ACHN (cell line): ENCODE measurements at places on chromosomes 16 and 17.

DNA sequence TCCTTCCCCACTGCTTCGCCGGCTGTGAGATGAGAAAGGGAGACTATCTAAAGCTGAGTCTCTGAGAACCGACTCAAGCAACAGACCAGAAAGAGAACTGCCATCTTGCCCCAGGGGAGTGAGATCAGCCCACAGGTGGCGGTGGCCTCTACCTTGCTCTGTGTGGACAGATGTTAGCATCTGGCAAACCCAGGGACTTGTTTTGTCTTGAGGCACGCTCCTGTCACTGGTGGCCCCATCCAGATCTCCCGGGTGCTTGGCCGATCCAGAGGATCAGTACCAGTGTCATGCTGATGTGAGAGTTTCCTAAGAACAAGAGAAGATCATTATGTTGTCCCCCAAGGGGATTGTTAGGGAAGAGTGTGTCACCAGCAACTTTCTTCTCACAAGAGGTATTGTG lies 101.4 kb downstream of the CACNG3 start:
- no peak for DNase-seq

- peak; percentile 65 for DNase-seq
Observed at GRCh38 chr17:80474231-80474960, 2.0 kb downstream of the NPTX1 start.

GRCh38 chr16:78553268-78554039 lies 454.0 kb downstream of the WWOX start:
- no peak for DNase-seq

- DNase-seq, result no peak
Observed at GRCh38 chr17:39306509-39307212, 80.9 kb upstream of the STAC2 start.

DNA sequence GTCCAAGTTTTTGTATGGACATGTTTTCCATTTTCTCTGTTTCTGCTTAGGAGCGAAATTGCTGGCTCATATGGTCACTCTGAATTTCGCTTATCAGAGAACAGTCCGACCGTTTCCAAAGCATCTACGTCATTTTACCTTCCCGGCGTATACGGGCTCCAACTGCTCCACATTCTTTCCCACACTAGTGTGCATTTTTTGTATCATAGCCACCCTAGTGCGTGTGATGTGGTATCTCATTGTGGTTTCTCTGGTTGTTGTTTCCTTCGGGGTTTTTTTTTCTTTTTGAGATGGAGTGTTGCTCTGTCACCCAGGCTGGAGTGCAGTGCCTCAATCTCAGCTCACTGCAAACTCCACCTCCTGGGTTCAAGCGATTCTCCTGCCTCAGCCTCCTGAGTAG lies 31.0 kb upstream of the BHLHA9 start:
- no peak for DNase-seq

- peak; percentile 70 for DNase-seq
Observed at GRCh38 chr16:85699628-85700027, 10.9 kb upstream of the GINS2 start.

DNA sequence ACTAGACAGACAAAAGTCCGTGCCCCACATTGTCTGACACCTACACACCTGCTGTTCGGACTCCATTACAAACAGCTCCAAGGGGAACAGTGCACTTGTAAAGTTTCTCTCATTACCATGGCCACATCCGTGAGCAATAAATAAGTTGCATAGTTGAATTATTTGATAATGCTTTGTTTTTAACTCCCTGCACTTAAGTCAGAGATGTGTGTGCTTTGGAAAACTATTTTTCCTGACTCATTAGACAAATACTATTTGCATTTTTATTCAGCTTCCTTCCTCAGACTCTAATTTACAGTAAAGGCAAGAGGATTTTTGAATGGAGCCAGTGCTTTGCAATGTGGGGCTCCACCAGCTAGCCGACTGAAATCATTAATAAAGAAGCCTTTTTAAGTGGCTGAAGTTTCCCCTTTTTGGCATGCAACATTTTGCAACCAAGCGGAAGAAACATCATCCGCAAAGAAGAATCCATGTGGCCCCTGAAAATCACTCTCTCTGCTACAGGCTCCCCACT lies 6.5 kb upstream of the CCL2 start:
- DNase-seq, result no peak

- no peak for DNase-seq
Observed at GRCh38 chr16:29757950-29758466, 12.2 kb upstream of the C16orf54 start.

GRCh38 chr17:83203472-83204221 lies 124.2 kb downstream of the METRNL start:
- DNase-seq, result no peak

- DNase-seq, result peak; percentile 79
Observed at GRCh38 chr17:82338858-82339633, 5.5 kb upstream of the SECTM1 start.

GRCh38 chr17:27423651-27424050 lies 32.6 kb upstream of the KSR1 start:
- DNase-seq, result no peak

- peak; percentile 71 for DNase-seq
Observed at GRCh38 chr16:84531671-84532111, 27.2 kb upstream of the MEAK7 start.

- peak; percentile 71 for DNase-seq
Observed at GRCh38 chr16:83899272-83899897, 470 bp downstream of the MLYCD start.

- DNase-seq, result peak; percentile 14
Observed at GRCh38 chr17:64459284-64459747, 10.4 kb downstream of the MILR1 start.

- peak; percentile 99 for DNase-seq
Observed at GRCh38 chr17:15651583-15652110, 32.1 kb upstream of the FBXW10B start.
